ENCODE measurements at places on chromosomes 6 and 20.

- DNase-seq, result no peak
Measured at GRCh38 chr6:166032366-166033200, 135.1 kb downstream of the TBXT start.

GRCh38 chr6:156026486-156027247 is 571.0 kb upstream of the NOX3 start:
- DNase-seq, result no peak

DNA sequence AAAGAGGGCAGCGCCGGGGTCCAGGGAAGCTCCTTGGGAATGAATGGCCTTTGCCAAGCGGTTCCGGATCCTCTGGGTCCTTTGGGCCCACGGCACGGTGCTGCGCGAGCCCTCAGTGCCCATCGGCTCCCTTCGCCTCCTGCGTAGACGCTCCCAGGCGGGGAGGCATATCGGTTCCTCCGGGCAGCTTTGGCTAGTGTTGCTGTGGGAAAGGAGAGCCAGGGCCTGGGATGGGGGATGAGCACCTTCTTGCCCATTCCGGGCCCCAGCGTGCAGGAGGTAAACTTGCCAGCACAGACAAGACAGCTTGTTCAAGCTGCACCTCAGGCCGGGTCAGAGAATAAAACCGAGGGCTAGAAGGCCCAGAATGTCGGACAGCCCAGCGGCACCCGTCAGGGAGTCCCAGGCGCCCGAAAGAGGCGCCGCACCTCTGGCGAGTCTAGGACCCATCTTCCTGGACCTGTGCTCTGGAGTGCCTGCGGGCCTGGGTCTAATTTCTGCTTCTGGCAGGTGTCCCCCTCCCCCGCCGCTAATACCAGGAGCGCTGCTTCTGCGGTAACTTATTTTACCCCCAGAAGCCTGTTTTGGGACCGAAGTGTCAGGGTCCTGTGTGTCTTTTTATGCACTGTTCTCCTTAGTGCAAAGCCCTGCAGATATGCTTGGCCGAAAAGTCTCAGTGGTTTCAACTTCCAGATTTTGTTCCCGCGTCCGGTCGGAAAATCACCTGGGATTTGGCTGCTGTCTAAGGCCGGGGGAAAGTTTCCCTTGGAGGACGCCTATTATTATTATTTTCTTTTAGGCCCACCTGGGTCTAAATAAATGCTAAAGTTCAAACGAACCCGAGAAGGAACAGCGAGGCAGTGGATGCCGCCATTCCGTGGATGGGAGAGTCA is 1.7 kb upstream of the TFAP2C start:
- no peak for DNase-seq

GRCh38 chr6:114315831-114316595 is 26.8 kb downstream of the HS3ST5 start:
- no peak for DNase-seq

GRCh38 chr6:66496659-66497058 is 789.6 kb upstream of the EYS start:
- DNase-seq, result no peak

- DNase-seq, result no peak
Measured at GRCh38 chr6:159252955-159253508, 83.8 kb downstream of the FNDC1 start.

DNA sequence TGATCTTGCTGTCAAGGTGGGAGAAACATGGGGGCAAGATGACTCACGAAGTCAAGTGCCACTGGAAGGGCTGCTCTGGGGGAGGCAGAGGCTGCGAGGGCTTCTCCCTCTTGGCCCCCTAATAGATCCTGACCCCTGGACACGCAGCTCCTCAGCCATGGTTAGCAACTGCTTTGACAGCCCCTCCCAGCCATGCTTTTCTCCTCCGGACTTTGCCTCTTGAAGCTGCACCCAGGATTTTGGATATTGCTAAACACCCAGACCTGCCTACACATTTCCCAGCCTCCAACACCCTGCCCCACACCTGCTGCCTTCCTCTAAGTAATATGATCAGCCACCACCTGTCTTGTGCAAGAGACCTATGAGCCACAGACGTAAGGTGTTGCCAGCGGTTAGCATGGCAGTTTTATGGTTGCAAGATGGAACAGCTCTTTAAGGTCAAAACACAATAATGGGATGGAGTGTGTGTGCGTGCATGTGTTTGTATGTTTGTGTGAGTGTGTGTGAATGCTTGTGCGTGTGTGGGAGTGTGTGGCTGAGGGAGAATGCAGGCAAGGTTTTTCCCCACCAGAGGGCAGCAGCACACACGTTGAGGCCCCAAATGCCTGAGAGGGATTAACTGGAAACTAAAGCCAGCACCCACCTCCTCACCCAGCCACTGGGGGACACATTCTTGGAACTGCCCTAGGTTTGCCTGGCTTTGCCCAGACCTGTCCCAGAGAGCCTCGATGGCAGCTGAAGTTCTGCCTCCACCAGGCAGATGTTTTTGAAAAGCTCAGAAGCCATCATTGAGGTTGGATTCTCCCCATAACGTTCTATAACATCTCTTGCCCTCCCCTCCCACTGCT is 2.5 kb downstream of the IP6K3 start:
- peak; percentile 64 for DNase-seq

GRCh38 chr20:41171736-41172295 is 34.5 kb downstream of the PLCG1 start:
- no peak for DNase-seq

GRCh38 chr6:136137008-136137692 is 113.0 kb downstream of the MTFR2 start:
- no peak for DNase-seq

DNA sequence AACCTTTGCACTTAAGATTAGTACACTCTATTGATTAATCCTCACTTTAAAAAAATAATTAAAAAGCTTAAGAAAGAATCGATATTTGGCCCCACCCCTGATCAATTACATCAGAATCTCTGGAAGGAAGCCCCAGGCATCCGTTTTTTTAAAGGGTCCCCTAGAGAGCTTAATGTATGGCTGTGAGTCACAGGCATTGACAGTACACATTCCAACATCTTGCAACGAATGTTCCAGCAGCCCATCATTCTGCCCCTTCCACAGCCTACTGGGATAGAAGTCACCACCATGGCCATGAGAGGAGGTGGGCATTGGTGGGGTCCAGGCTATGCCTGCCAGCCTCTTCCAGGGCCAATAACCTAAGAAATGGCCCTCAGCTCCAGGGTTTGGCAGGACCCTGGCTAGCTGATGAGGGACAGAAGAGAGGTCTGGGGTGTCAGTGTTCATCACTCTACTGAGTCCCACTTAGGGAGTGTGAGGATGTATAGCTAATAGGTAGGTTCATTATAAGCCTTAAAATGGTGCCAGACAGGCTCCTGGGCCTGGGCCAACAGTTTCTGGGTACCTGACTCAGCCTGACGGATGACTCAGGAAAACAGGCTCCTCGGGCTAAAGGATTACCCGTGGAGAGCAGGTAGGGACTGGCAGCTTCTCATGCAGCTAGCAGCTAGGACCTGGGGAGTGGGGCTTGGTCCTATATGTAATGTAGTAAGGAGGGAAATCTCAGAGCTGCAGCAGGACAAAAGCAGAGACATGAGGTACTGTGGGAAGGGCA is 40.4 kb downstream of the MDGA1 start:
- DNase-seq, result no peak

DNA sequence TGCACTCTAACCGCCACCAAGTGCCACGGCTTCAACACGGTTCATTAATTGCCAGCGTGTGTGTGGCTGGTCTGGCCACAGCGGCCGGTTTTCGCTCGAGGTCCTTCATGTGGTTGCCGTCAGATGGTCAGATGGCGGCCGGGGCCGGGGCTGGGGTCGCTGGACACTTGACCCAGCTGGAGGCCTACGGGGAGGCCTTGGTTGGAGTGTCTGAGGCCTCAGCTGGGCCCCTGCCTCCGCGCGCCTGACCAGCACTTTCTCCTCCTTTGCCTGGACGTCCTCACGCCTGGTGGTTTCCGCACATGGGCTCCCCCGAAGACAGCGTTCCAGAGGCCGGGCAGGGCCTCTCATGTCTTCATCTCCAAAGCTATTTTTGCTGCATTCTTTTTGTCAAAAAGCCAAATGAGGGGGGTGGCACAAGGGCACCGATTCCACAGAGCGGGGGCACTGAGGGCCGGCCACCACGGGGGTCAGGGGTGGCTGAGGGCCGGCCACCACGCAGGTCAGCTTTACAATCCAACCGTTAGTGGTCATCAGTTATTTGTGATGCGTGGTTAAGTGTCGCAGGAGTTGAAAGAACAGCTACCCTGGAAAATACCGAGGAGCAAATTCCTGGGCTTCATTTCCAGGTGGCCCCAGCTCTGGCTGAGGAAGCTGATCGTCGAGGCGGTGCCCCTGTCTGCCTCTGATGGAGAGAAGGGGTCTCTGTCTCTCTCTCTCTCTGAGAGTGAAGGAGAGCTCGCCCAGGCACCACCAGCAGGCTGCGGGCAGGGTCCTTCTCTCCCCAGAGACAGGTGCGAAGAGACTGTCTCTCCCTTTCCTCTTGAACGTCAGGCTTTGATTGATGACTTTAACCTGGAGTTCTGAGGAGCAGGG is 50.5 kb upstream of the FRMD1 start:
- DNase-seq, result no peak

GRCh38 chr6:148466158-148466557 is 123.5 kb downstream of the SASH1 start:
- no peak for DNase-seq

DNA sequence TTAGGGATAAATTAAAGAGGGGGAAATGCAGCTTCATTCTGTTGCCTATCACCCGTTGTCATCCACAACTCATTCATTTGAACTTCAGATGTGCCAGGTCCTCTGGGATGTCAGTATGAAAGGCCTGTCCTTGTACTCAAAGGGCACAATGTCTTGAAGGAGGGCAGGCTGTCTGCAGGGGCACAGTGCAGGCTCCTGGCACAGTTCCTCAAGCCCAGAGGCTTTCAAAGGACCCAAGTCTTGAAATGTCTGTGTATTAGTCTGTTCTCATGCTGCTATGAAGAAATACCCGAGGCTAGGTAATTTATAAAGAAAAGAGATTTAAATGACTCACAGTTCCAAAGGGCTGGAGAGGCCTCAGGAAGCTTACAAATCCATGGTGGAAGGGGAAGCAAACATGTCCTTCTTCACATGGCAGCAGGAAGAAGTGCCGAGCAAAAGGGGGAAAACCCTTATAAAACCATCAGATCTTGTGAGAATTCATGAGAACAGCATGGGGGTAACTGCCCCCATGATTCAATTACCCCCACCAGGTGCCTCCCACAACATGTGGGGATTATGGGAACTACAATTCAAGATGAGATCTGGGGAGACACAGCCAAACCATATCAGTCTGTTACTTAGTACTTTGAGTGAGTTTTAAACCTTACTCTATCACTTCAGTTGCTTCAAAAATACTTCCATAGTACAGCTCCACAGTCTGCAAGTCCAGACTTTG is 9.4 kb downstream of the SNX9 start:
- DNase-seq, result no peak

DNA sequence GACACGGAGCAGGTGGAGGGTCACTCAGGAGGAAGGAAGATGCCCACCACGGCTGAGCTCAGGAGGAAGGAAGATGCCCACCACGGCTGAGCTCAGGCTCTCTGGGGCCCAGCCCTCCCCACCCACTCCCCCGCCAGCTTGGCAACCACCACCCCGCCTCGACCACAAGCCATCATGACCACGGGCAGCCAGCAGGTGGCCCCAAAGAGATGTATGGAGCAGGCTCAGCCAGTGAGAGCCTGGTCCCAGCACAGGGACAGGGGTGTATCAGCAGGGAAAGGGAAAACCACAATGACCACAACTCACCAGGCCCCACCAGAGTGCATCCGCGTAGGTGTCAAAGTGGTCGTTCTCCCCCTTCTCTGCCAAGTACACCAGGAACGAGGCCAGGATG is 30.4 kb downstream of the KCNQ2 start:
- peak; percentile 43 for DNase-seq

- no peak for DNase-seq
Measured at GRCh38 chr6:347232-347631, 44.3 kb upstream of the IRF4 start.
